ENCODE measurements at places on chromosomes 3 and 15.

- DNase-seq, result no peak
These were observed 22.1 kb upstream of the IP6K2 start for GRCh38 chr3:48738926-48739616.

GRCh38 chr3:143551761-143552160 lies 296.5 kb downstream of the SLC9A9 start:
- no peak for DNase-seq

DNA sequence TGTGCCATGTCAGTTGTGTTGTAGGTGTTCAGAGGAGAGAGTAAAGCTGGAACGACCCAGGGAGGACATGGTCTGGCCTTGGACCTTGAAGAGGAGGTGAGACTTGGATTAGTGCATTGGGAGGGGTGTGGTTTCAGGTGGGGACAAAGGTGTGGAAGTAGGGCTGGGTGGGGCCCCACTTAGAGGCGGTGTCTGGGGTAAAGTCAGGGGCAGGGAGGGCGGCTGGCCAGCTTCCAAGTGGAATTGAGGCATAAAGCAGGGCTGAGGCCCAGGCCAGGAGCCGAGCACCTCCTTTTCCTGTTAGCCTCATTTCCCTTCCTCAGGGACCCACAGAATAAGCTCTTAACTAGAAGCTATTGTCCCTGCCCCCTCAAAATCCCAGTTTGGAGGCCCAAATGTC lies 36.2 kb upstream of the FLNB start:
- DNase-seq, result no peak

DNA sequence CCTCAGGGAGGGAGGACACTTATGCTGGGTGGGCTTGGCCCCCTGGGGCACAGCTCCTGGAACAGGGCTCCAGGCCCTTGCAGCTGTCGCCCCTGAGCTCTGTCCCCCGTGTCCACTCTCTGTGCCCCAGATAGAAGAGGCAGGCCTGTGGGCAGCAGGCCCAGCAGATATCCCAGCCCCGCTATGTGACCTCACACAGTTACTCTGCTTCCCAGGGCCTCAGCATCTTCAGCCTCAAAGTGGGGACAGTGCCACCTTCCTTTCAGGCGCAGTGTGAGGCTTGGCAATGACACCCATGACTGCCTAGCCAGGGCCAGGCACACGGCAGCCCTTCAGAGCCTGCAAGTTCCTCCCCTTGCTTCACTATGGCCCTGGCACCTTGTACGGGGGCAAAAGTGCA lies 98.4 kb downstream of the IQSEC1 start:
- no peak for DNase-seq

DNA sequence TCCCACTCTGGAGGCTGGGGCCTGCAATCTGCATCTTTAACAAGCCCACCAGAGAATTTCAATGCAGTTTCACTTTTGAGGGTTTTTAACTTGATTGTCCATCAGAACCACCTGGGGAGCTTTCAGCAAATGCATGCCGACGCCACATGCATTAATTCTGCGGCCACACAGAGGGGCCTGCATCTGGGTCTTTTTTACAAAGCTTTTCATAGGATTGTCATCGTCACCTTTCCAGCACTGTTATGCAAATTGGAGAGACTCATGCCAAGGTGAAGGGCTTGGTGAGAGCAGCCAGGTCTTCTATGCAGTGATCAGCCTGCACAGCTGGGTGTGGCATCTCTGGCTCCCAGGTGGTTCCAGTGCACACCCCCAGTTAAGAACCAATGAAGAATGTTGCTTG lies 143.0 kb upstream of the CTDSPL start:
- no peak for DNase-seq

DNA sequence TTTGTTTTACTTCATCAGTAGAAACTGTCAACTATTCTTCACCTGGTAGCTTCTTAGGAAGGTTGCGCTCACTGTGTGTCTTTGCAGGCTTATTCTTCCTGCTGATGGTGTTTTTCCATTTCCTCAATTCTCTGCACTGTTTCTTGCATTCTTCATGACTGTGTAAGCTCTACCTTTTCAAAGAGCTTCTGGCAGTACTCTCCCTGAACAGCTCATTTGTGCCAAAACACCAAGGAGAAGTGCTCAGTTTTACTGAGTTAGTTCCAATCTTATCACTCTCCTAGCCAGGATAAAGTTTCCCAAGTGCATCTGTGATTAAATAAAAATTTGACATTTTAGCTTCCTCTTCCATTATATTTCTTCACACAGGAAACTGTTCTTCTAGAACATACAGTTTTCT lies 339.8 kb downstream of the EPHA3 start:
- no peak for DNase-seq
